ENCODE measurements at places on chromosomes 13 and 19. TPM values are rescaled to one million over a fixed set of nuclear protein-coding genes. Genes with fewer than 3 reads are reported as not detected.

- H3K27me3 ChIP-seq: no peaks in the 10 kb centered on the region
- no peak overlapping the region for H3K27ac ChIP-seq
- DNase-seq: no peak
- H3K36me3 ChIP-seq: peaks cover 48% of the 10 kb centered on the region
These were observed 25.4 kb downstream of the ITM2B start for GRCh38 chr13:48258430-48258829.

Gene LYPD3
- 0.88 TPM for total RNA-seq

DNA sequence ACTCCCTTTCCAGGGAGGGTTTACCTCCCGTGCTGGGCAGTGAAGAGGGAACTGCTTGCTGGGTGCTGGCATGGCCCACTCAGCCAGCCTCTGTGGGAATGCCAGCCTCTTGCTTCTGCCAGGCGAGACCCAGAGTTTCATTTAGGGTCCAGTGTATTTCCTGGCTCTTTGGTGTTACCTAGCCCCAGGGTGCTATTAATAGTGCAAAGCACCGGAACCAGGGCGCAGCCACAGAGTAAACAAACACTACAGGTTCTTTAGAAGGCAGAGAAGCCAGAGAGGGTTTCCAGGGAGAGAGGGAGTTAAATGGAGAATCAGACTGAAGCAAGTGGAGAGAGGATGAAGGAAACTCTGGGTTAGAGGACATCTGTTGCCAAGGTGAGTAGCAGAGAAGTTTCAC is 74.9 kb upstream of the SPATA13 start:
- H3K4me1 ChIP-seq: no peaks in the 10 kb centered on the region
- peaks cover 12% of the 10 kb centered on the region for H3K27me3 ChIP-seq
- H3K36me3 ChIP-seq: no peaks in the 10 kb centered on the region
- H3K4me3 ChIP-seq: no peak overlapping the region

Gene CATSPERD
- under 0.01 TPM for total RNA-seq

All from osteoblast (primary cell).